ENCODE measurements at places on chromosomes 1 and 21. TPM values are rescaled to one million over a fixed set of nuclear protein-coding genes. Genes with fewer than 3 reads are reported as not detected.
A peak's percentile ranks its signal among the peaks of the same experiment; 100 is the strongest.

CHD5 gene
- 0.51 TPM for total RNA-seq

MYOC gene
- not detected for total RNA-seq

GRCh38 chr1:164748253-164748899, 189.4 kb downstream of the PBX1 start:
- no peak overlapping the region for H3K27ac ChIP-seq
- no peak overlapping the region for H3K4me3 ChIP-seq
- DNase-seq, result no peak
- H3K27me3 ChIP-seq, result no peaks in the 10 kb centered on the region

DNA sequence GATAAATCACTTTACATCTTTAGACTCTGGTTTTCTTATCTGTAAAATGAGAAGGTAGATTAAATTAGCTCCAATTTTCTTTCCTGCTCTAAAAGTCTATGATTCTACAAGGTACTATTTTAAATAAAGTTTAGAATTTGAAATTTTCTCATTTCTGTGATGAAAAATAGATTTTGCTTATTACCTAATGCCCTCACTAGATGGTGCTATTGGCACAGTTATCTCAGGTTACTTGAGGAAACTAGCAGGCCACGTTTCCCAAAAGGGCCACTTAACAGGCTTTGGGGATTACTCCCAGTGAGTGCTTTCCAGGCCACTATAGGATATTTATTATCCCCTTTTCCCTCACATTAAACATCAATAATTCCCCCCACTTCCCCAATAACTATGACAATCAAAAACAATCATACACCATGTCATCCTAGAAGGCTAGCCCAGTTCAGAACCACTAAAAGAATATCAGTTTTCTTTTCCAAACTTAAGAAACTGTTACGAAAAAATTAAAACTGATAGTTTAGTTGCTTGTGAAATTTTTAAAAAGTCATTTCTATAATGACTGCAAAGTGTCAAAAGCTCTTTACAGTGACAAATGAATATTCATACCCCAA, 30.6 kb downstream of the OMA1 start:
- H3K27ac ChIP-seq, result peak overlapping the region; percentile 23
- peaks cover 3% of the 10 kb centered on the region for H3K4me1 ChIP-seq
- peaks cover 12% of the 10 kb centered on the region for H3K36me3 ChIP-seq
- peak; percentile 16 for DNase-seq
- no peak overlapping the region for H3K4me3 ChIP-seq
- H3K27me3 ChIP-seq, result no peaks in the 10 kb centered on the region

DNA sequence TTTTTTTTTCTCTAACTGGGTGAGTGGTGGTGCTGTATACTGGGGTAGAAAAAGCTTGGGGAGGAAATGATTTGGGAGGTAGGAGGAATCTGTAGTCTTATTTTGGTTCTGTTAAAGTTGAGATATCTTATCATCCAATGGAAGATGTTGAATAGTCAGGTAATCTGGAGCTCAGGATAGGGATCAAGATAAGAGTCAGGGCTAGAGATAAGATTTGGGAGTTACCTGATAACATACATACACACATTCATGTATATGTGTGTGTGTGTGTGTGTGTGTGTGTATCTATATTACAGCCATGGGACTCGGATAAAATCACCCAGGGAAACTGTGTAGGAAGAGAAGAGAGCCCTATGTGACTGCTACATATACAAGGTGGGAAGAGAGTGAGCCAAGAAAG, 8.1 kb downstream of the PCAT6 start:
- no peak for DNase-seq
- peaks cover 3% of the 10 kb centered on the region for H3K27me3 ChIP-seq
- no peak overlapping the region for H3K4me3 ChIP-seq
- no peaks in the 10 kb centered on the region for H3K36me3 ChIP-seq
- H3K4me1 ChIP-seq, result no peaks in the 10 kb centered on the region
- H3K27ac ChIP-seq, result no peak overlapping the region

- H3K36me3 ChIP-seq, result peaks cover 8% of the 10 kb centered on the region
- H3K27ac ChIP-seq, result no peak overlapping the region
- DNase-seq, result peak; percentile 41
Measured at GRCh38 chr1:231724876-231725647, 98.5 kb downstream of the DISC1 start.

DNA sequence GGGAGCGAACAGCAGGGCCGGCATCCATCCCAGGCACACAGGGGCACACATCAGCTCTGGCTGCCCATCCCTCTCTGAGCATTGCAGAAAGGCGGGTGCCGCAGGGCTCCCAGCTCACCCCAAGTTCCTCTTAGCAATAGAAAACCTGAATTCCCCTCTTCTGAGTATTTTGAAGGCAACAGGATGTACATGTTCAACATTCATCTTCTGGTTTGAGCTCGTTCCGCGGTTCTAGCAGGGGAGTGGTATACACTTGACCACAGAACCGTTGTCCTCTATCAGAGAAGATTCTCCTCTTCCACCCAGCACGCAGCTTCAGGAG, 23.6 kb downstream of the ACTA1 start:
- H3K27me3 ChIP-seq, result peaks cover 48% of the 10 kb centered on the region
- DNase-seq, result no peak
- H3K27ac ChIP-seq, result no peak overlapping the region
- peaks cover 17% of the 10 kb centered on the region for H3K4me1 ChIP-seq
- no peak overlapping the region for H3K4me3 ChIP-seq

- no peak for DNase-seq
- H3K4me3 ChIP-seq, result peak overlapping the region; percentile 84
- H3K27me3 ChIP-seq, result no peaks in the 10 kb centered on the region
- peak overlapping the region; percentile 77 for H3K27ac ChIP-seq
- H3K36me3 ChIP-seq, result no peaks in the 10 kb centered on the region
Measured at GRCh38 chr1:198936371-198937083, 297.7 kb downstream of the PTPRC start.

GRCh38 chr1:111570781-111571181, 48.8 kb upstream of the RAP1A start:
- DNase-seq, result peak; percentile 62
- H3K27me3 ChIP-seq, result no peaks in the 10 kb centered on the region
- H3K4me3 ChIP-seq, result no peak overlapping the region
- H3K36me3 ChIP-seq, result no peaks in the 10 kb centered on the region
- peak overlapping the region; percentile 31 for H3K27ac ChIP-seq
- H3K4me1 ChIP-seq, result peaks cover 19% of the 10 kb centered on the region

GRCh38 chr1:31651089-31651420, 6.4 kb upstream of the PEF1 start:
- H3K27ac ChIP-seq, result no peak overlapping the region
- DNase-seq, result no peak
- H3K27me3 ChIP-seq, result no peaks in the 10 kb centered on the region
- H3K36me3 ChIP-seq, result no peaks in the 10 kb centered on the region
